ENCODE measurements at places on chromosomes 1 and 21. TPM values are rescaled to one million over a fixed set of nuclear protein-coding genes. Genes with fewer than 3 reads are reported as not detected.
A peak's percentile ranks its signal among the peaks of the same experiment; 100 is the strongest.

Gene PLA2G2A
- total RNA-seq = not detected

DNA sequence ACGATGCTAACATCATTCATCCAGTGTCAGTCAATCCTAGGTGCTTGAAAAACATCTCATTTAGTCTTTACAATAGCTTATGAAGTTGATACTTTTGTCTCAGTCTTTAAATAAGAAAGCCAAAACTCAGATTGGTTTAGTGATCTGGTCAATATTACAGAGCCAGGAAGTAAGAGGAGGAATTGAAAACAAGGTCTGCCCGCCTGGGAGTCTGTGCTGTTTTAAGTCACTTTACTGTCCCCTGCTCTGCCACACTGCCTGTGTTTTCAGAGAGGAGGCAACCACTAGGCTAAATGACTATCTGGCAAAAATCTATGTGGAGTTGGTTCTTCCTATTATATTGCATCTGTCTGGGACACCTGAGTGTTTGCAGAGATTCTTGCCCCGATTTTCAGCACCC, 62.3 kb downstream of the ST6GALNAC3 start:
- H3K27me3 ChIP-seq = no peaks in the 10 kb centered on the region
- DNase-seq = no peak
- peaks cover 4% of the 10 kb centered on the region for H3K4me1 ChIP-seq
- no peaks in the 10 kb centered on the region for H3K36me3 ChIP-seq
- no peak overlapping the region for H3K27ac ChIP-seq
- H3K4me3 ChIP-seq = no peak overlapping the region

DNA sequence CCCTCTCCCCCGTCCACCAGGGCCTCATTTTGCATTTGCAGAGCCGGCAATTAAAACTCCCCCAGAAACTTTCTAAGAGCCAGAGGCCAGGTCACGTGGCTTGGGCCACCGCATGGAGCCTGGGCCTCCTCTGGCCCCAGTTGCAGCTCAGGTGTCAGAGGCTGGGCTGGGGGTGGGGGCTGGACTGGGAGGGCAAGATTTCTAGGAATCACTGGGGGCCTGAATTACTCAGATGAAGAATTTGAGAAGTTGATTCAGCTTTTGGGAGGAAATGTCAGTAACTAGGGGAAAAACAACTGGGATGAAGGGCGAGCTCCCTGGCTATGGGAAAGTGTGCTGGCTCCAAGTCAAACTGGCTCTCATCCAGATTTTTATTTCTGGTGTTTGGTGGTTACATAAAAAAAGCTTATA, 151.0 kb downstream of the CDC7 start:
- H3K4me3 ChIP-seq = no peak overlapping the region
- DNase-seq = no peak
- H3K27me3 ChIP-seq = no peaks in the 10 kb centered on the region

Gene SEC16B
- 0.76 TPM for total RNA-seq

GRCh38 chr1:84497631-84498275, 8.4 kb upstream of the SPATA1 start:
- no peaks in the 10 kb centered on the region for H3K27me3 ChIP-seq
- no peak overlapping the region for H3K27ac ChIP-seq
- peaks cover 34% of the 10 kb centered on the region for H3K36me3 ChIP-seq
- peaks cover 17% of the 10 kb centered on the region for H3K4me1 ChIP-seq
- no peak for DNase-seq

Gene IL23R
- total RNA-seq = not detected

DNA sequence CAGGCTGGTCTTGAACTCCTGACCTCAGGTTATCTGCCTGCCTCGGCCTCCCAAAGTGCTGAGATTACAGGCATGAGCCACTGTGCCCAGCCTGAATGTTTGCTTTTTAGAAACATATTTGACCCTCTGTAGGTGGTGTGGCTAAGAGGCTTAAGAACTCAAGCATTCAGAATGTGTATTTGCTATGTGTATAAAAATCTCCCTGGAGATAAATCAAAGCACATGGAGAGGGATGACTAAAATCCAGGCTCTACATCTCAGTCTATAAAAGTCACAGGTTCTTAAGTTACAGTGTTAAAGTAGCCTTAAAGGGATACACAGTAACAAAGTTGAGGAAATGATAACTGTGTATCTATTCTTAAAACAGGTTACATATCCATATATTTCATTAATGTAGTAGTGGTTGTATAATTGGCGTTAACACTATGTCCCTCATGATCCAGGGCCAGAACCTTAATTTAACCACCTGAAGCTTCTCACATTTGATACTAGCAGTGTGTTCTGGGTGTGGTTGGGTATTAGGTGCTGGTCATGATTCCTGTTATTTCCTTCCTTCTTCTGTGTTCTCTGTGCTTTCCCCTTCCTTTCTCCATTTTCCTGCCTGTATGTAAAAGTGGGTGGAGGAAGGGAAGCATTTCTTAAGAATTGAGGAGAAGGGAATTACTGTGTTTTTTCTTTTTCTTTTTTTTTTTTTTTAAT, 16.2 kb downstream of the GIPC2 start:
- no peak overlapping the region for H3K4me3 ChIP-seq
- DNase-seq = no peak
- peaks cover 17% of the 10 kb centered on the region for H3K4me1 ChIP-seq
- H3K36me3 ChIP-seq = no peaks in the 10 kb centered on the region
- no peaks in the 10 kb centered on the region for H3K27me3 ChIP-seq

GRCh38 chr1:74463333-74463988, 49.0 kb downstream of the LRRC53 start:
- peaks cover 9% of the 10 kb centered on the region for H3K27me3 ChIP-seq
- no peaks in the 10 kb centered on the region for H3K4me1 ChIP-seq
- H3K27ac ChIP-seq = no peak overlapping the region
- DNase-seq = no peak

DNA sequence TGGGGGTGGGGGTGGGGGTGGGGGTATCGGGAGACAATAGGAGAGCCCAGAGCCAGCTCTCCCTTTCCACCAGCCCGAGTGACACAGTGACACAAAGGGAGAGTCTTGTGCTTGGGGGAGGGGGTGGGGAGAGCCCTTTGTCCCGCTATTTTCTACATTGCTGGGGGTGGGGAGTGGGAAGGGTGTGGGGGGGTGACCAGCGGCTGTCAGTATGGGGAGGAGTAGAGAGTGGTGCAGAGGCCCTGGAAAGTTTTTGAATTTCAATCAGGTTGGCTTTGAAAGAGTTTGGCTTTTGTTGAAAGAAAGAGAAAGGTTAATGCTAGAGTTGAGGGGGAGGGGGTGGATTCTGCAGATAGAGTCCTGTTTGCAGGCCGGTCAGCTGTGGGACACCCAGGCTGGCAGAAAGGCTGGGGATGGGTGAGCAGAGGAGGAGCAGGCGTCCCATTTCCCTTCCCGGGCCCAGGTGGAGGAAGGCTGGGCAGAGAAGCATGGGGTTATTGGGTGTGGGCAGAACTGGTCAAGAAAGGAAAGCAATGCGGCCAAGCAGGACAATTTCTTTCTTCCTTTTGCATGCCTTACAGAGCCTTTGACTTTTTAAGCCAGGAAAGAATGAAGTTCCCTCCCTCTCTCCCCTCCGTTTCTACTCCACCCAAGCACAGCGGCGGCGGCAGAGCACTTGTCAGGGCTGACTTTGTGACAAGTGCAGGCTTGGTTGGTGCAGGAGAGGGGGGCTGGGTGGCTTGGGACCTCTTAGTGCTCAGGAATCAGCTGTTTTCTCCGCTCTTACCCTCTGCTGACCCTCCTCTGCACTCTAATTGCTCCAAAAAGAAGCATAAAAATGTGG, 96.2 kb downstream of the RNF220 start:
- H3K27me3 ChIP-seq = peaks cover 29% of the 10 kb centered on the region
- no peaks in the 10 kb centered on the region for H3K4me1 ChIP-seq
- H3K36me3 ChIP-seq = no peaks in the 10 kb centered on the region
- DNase-seq = no peak
- no peak overlapping the region for H3K4me3 ChIP-seq

Gene PRXL2B
- total RNA-seq = 24.0 TPM

DNA sequence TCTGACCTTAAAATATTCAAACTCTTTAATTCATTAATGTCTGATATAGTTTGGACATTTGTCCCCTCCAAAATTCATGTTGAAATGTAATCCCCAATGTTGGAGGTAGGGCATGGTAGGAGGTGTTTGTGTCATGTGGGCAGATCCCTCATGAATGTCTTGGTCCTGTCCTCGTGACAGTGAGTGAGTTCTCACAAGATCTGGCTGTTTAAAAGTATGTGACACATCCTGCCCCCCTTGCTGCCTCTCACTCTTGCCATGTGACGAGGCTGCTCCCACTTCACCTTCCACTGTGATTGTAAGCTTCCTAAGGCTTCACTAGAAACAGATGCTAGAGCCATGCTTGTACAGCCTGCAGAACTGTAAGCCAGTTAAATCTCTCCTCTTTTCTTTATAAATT, 21.3 kb upstream of the FBXO28 start:
- H3K4me3 ChIP-seq = no peak overlapping the region
- peaks cover 45% of the 10 kb centered on the region for H3K27me3 ChIP-seq
- no peaks in the 10 kb centered on the region for H3K36me3 ChIP-seq
- no peaks in the 10 kb centered on the region for H3K4me1 ChIP-seq
- H3K27ac ChIP-seq = no peak overlapping the region

DNA sequence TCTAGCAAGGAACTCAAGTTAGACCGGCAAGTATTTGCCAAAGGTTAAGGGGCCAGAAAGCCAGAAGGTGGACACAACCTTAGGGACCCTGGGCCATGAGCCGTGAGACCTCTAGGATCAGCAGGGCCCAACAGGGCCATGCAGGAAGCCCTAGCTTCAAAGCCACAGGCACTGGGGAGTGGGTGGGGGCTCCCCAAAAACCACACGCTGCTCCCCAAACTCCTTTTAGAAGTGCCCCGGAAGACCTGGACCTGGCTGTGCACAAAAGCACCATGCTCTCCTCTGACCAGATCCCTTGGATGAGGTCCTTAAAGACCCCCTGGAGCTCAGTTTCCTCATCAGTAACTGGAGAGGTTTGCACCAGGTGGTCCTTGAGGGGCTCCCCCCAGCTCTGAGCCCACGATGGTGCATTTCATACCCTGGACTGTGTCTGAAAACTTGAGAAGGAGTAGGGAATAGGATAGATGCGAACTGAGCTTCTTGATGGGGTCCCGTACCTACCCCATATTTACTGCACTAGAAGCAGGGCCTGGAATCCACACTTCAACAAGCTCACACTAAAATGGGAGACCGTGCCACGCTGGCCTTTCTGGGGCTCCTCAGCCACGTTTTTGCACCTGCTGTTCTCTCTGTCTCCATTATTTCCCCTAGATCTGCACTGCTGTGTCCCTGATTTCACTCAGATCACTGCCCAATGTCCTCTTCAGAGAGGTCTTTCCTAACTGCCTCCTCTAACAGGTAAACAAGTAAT, 40.6 kb upstream of the LBR start:
- no peaks in the 10 kb centered on the region for H3K36me3 ChIP-seq
- peaks cover 23% of the 10 kb centered on the region for H3K4me1 ChIP-seq
- H3K4me3 ChIP-seq = no peak overlapping the region
- H3K27me3 ChIP-seq = no peaks in the 10 kb centered on the region
- no peak overlapping the region for H3K27ac ChIP-seq

DNA sequence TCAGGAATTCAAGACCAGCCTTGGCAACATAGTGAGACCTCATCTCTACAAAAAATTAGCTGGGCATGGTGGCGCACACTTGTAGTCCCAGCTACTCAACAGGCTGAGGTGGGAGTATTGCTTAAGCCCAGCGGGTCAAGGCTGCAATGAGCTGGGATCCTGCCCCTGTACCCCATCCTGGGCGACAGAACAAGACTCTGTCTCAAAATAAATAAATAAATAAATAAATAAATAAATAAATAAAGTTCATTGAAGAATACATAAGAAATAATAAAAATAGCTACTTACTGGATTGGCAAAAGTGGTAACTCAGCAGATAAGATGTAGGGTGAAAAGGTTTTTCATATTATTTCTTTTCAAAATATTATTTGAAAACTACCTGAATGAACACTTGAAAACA, 5.9 kb downstream of the CEP170 start:
- H3K27me3 ChIP-seq = no peaks in the 10 kb centered on the region
- no peak for DNase-seq
- H3K4me1 ChIP-seq = peaks cover 63% of the 10 kb centered on the region
- no peak overlapping the region for H3K4me3 ChIP-seq
- H3K27ac ChIP-seq = no peak overlapping the region

DNA sequence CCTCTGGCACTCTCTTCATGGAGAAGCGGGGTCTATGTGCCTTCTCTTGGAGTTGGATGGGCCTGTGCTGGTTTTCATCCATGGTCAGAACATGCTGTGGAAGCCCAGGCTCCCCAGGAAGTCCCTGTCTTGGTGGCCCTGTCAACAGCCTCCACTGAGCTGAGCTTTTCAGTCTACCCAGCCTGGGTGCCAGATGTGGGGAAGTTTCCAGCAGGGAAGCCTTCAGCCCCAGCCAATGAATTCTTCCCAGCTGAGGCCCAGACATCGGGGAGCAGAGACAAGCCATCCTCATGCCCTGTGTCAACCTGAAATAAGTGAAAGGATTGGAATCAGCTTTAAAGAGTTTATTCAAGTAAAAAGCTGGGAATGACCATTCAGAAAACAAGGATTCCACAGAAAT, 75.1 kb upstream of the PGBD5 start:
- H3K27me3 ChIP-seq = peaks cover 21% of the 10 kb centered on the region
- H3K36me3 ChIP-seq = no peaks in the 10 kb centered on the region
- H3K27ac ChIP-seq = no peak overlapping the region
- no peak overlapping the region for H3K4me3 ChIP-seq
- DNase-seq = no peak
- H3K4me1 ChIP-seq = peaks cover 18% of the 10 kb centered on the region

Gene TMEM240
- 12.4 TPM for total RNA-seq

Gene CLCNKA
- not detected for total RNA-seq

DNA sequence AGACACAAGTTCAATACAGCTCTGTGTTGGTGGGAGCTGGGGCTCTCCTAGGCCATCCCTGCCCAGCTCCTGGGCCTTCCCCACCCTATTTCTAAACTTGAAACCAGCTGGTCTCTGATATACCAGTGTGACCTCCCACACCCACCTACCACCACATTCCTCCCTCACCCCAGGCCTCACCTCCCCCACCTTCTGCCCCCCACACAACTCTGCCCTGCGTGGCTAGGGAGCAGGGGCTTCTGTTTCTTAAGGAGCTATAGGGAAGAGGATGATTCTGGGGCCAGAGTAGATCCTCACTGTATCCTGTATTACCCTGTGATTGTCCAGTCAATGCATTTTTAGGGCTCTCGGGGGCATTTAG, 16.5 kb downstream of the NES start:
- no peak for DNase-seq
- no peak overlapping the region for H3K4me3 ChIP-seq
- H3K27ac ChIP-seq = peak overlapping the region; percentile 91
- H3K27me3 ChIP-seq = peaks cover 17% of the 10 kb centered on the region

DNA sequence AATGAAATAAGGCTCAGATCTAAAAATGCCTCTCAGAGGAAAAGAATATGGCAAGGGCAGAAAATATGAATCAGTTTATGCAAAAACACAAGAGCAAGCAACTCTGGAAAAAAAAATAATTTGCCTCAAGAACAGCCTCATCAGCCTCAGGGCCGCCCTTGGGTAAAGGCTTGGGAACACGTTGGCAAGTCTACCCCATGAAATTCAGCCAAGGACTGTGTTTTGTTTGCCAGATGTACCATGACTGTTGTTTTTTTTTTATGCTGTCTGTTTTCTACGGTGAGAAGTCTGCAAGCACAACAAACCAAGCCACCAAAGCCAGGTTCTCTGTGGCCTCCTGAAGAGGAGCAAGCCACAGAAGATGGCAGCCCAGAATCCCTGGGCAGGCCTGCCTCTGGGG, 18.0 kb downstream of the HHIPL2 start:
- no peak overlapping the region for H3K4me3 ChIP-seq
- no peaks in the 10 kb centered on the region for H3K4me1 ChIP-seq
- H3K27ac ChIP-seq = no peak overlapping the region
- no peaks in the 10 kb centered on the region for H3K36me3 ChIP-seq
- DNase-seq = no peak

Gene FCGR3A
- not detected for total RNA-seq

Gene SPRR4
- total RNA-seq = not detected

GRCh38 chr1:65182658-65183268, 34.8 kb downstream of the AK4 start:
- H3K27ac ChIP-seq = no peak overlapping the region
- H3K4me3 ChIP-seq = no peak overlapping the region
- no peaks in the 10 kb centered on the region for H3K36me3 ChIP-seq
- no peak for DNase-seq
- no peaks in the 10 kb centered on the region for H3K27me3 ChIP-seq
